ENCODE measurements at places on chromosomes 2 and 18. TPM values are rescaled to one million over a fixed set of nuclear protein-coding genes. Genes with fewer than 3 reads are reported as not detected.

The SERPINB7 gene
- total RNA-seq, result not detected

The SLC4A3 gene
- not detected for total RNA-seq

The OTOS gene
- total RNA-seq, result not detected

The HEATR5B gene
- 10.3 TPM for total RNA-seq

The TUBB8B gene
- total RNA-seq, result not detected

The AAK1 gene
- 39.5 TPM for total RNA-seq

The SAG gene
- total RNA-seq, result not detected

The WDR35 gene
- total RNA-seq, result 5.4 TPM

The RMND5A gene
- 23.9 TPM for total RNA-seq

The ASPRV1 gene
- 0.10 TPM for total RNA-seq

The POTEJ gene
- not detected for total RNA-seq

The MTLN gene
- total RNA-seq, result 134 TPM

The CASP8 gene
- total RNA-seq, result 21.0 TPM

The PROC gene
- total RNA-seq, result not detected

The CFAP221 gene
- not detected for total RNA-seq

The AMER3 gene
- total RNA-seq, result not detected

The NMUR1 gene
- total RNA-seq, result not detected

The STPG4 gene
- 0.33 TPM for total RNA-seq

The TUBA4B gene
- not detected for total RNA-seq

The C1GALT1C1L gene
- not detected for total RNA-seq
